ENCODE measurements at places on chromosomes 1 and 21. TPM values are rescaled to one million over a fixed set of nuclear protein-coding genes. Genes with fewer than 3 reads are reported as not detected.
A peak's percentile ranks its signal among the peaks of the same experiment; 100 is the strongest.

UBL4B gene
- not detected for total RNA-seq

LCE7A gene
- total RNA-seq = not detected

GRCh38 chr1:57133686-57134085 is 167.9 kb upstream of the C8B start:
- H3K4me3 ChIP-seq = no peak overlapping the region
- no peak overlapping the region for H3K27ac ChIP-seq
- DNase-seq = no peak
- H3K4me1 ChIP-seq = no peaks in the 10 kb centered on the region
- no peaks in the 10 kb centered on the region for H3K36me3 ChIP-seq

GRCh38 chr1:241770115-241770514 is 77.9 kb upstream of the EXO1 start:
- H3K4me1 ChIP-seq = no peaks in the 10 kb centered on the region
- H3K36me3 ChIP-seq = no peaks in the 10 kb centered on the region
- no peak overlapping the region for H3K27ac ChIP-seq
- no peaks in the 10 kb centered on the region for H3K27me3 ChIP-seq
- DNase-seq = no peak

DNA sequence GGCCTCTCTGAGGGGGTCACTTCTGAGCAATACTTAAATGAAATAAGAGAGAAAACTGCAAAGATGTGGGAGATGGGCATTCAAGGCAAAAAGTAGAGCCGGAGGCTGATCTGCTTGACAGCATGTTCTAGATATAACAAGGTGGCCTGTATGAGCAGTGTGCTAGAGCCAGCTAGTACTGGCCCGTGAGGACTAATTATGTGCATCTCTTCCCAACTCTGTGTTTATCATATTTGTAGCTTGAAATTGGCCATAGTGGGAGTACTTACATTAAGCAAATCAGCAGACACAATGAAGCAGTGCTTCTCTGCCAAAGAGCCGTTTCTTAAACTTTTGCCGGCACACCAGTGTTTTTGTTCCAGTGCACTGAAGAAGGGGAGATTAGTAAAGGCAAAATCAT is 13.1 kb upstream of the PTBP2 start:
- H3K4me3 ChIP-seq = no peak overlapping the region
- no peaks in the 10 kb centered on the region for H3K4me1 ChIP-seq
- no peak for DNase-seq
- H3K36me3 ChIP-seq = no peaks in the 10 kb centered on the region
- H3K27me3 ChIP-seq = no peaks in the 10 kb centered on the region

GRCh38 chr1:221740993-221741702 is 741 bp downstream of the DUSP10 start:
- H3K27me3 ChIP-seq = no peaks in the 10 kb centered on the region
- peak overlapping the region; percentile 79 for H3K4me3 ChIP-seq
- DNase-seq = no peak
- peak overlapping the region; percentile 98 for H3K27ac ChIP-seq
- H3K36me3 ChIP-seq = no peaks in the 10 kb centered on the region
- H3K4me1 ChIP-seq = peaks cover 20% of the 10 kb centered on the region

DNA sequence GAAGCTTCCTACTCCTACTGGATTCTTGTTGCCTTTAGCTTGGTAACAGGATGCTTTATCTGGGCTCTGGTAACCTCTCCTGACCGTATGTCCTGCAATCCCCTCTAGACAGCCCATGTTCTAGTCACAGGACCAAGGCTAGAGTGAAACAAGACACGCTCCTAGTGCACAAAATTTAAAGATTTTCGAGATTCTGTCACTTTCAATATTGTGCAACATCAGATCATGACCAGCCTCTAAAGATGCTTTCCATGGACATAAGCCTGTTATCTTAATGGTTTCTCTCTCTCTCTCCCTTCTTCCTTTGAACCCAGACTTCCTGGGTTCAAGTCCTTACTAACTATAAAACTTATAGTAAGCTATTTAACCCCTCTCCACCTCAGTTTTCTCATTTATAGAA is 1.6 kb upstream of the LY9 start:
- no peaks in the 10 kb centered on the region for H3K27me3 ChIP-seq
- H3K27ac ChIP-seq = no peak overlapping the region
- peaks cover 7% of the 10 kb centered on the region for H3K4me1 ChIP-seq

Measured in tibial nerve (tissue), 4 donors.